NCI-H1105 (cell line): ENCODE measurements at places on chromosomes 11 and 22.

GRCh38 chr11:488992-489391 lies 18.1 kb downstream of the RNH1 start:
- no peak for DNase-seq

GRCh38 chr11:20474882-20475517 lies 87.5 kb downstream of the PRMT3 start:
- no peak for DNase-seq

DNA sequence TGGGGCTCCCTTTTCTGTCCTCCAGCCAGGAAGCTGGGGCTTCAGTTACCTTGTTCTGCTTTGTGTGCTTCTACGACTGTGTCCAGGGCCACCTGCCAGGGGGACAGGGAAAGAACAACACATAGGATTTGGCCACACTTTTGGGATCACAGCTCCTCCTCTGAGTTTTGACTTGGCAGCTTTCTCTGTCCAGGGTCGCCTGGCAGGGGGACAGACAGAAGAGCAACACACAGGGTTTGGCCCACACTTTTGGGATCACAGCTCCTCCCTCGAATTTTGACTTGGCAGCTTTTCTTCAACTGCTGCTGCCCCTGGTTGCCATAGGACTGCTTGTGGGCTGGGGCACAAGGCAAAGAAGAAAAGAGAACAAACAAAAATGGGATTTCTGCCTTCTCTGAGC lies 19.1 kb downstream of the INCENP start:
- DNase-seq, result no peak

DNA sequence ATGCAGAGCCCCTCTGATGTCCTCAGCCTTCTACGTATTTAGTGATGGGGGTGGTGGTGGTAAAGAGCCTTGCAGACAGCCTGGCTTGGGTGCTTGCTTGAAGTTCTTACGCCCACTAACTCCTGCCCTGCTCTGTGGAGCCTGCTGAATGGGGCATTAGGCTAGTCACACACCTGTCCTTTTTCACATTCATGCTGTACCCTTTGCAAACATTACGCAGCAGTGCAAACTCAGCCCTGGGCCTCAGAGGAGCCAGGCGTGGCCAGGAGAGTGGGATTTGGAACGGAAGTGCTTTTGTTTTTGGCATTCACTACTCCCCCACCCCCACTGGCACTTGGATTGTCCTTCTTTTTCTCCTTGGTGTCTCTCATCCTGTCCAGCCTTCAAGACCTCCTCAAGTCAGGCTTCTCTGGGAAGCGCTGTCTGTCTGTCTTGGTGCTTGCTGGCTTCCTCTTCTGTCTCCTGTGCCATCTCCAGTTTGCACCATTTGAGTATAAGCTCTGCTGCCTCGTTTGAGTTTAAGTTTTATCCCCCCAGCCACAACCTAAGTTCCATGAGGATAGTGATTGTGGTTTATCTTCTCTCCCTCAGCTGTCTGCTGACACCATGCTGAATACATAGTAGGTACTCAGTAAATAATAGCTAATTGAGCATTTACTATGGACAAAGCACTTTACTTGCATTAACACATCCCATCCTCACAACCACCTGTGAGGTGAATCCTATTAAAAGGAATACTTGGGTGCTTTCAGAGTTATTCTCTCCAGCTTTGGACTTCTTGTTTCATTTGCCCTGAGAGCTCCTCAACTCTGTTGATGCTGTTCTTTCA lies 26.7 kb downstream of the ZBTB16 start:
- no peak for DNase-seq

- DNase-seq, result no peak
Measured at GRCh38 chr22:45230026-45230721, 10.5 kb downstream of the KIAA0930 start.

GRCh38 chr11:65588199-65589054 lies 7.2 kb downstream of the KCNK7 start:
- DNase-seq, result no peak

- no peak for DNase-seq
Measured at GRCh38 chr22:30385942-30386341, 1.3 kb downstream of the RNF215 start.

DNA sequence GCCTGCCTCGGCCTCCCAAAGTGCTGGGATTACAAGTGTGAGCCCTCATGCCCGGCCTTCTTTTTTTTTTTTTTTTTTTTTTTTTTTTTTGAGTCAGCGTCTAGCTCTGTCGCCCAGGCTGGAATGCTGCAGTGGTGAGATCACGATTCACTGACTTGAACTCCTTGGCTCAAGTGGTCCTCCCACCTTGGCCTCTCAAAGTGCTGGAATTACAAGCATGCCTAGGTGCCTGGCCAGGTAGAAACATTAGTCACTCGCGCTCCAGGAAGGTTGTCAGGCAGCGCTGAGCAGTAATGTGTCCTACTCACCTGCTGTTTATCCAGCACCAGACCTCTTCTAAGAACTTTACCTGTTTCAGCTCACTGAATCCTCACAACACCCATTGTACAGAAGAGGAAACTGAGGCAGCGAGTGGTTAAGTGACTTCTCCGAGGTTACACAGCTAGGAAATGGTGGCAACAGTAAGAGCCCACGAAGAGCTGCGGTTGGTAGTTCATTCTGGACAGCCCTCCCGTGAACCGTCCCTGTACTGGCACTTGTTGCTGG lies 496 bp upstream of the CST6 start:
- no peak for DNase-seq

GRCh38 chr22:37632174-37633088 lies 7.0 kb upstream of the SH3BP1 start:
- DNase-seq, result no peak

DNA sequence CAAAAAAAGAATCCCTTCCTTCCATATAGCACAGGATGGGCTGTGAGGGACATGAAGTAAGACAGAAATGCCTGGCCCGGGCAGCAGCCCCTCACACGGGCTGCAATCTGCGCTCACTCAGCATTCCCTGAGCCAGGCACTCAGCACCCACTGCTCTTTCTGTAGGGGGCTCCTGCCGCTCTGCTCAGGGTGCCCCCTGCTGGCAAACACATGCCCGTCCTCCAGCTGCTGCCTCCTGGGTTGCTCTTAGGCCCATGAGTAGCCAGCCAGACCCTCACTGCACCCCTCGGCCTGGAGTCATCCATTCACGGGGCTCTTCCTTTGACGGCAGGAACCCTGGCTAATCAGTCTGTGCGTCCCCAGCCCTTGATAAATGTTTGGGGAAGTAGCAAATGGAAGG lies 6.9 kb downstream of the MCAT start:
- no peak for DNase-seq

- no peak for DNase-seq
Measured at GRCh38 chr11:120228794-120229384, 11.1 kb upstream of the POU2F3 start.

- DNase-seq, result no peak
Measured at GRCh38 chr22:19533857-19534256, 9.6 kb upstream of the CLDN5 start.

- DNase-seq, result no peak
Measured at GRCh38 chr11:14065141-14065540, 102.6 kb downstream of the SPON1 start.

GRCh38 chr11:84089072-84090057 lies 803.2 kb upstream of the CCDC90B start:
- peak; percentile 73 for DNase-seq

GRCh38 chr11:67311051-67311555 lies 7.8 kb downstream of the SSH3 start:
- no peak for DNase-seq

GRCh38 chr22:48031589-48031988 lies 1269.1 kb downstream of the TBC1D22A start:
- DNase-seq, result no peak

- DNase-seq, result no peak
Measured at GRCh38 chr11:44780940-44781631, 54.3 kb downstream of the TSPAN18 start.

- no peak for DNase-seq
Measured at GRCh38 chr11:109815500-109816150, 277.6 kb upstream of the ZC3H12C start.

DNA sequence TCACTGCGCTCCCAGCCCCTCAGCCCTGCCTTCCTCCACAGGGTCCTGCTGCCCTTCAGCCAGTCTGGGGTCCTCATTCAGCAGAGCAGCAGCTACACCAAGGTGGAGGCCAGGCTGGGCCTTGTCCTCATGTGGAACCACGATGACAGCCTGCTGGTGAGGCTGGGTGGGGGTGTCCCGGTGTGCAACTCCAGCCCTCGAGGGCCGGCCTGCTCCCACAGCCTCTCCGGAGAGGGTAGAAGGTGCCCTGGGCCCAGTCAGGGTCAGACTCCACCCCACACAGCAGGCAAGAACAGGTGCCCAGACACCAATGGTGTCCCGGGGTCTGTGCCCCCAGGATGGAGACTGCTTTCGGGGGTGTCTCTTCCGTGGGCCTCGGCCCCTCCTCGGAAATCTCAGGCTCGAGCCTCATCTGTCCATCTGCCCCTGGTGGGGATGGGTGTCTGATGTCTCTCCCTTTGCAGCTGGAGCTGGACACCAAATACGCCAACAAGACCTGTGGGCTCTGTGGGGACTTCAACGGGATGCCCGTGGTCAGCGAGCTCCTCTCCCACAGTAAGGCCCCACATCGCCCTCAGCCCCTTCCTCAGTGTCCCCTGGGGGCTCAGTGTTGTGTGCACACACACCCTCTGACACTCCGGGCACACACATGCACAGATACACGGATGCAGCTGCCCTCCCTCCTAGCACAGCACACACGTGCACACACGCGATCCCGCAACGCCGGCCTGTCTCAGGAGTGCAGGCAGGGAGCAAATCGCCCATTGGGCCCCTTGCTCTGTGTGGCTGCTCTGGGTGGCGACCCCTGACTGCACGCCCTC lies 4.9 kb downstream of the MUC5AC start:
- no peak for DNase-seq

DNA sequence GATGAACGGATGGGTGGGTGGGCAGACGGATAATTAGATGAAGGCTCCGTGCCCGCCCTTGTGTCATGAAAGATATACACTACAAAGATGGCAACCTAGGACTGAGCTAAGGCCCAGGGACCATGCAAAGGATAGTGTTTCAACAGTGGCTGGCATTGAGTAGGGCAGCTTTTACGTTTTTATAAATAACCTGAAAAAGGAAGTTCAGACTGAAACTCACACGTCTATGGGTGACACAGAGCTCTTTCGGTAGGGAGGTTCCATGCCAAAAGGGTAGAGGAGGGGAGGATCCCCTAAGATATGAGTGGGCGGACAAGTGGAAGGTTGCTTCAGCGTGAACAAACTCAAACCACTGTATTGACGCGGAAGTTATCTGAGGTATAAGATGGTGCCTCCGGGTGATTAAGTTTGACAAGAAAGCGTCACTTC lies 90.5 kb downstream of the UBASH3B start:
- no peak for DNase-seq

DNA sequence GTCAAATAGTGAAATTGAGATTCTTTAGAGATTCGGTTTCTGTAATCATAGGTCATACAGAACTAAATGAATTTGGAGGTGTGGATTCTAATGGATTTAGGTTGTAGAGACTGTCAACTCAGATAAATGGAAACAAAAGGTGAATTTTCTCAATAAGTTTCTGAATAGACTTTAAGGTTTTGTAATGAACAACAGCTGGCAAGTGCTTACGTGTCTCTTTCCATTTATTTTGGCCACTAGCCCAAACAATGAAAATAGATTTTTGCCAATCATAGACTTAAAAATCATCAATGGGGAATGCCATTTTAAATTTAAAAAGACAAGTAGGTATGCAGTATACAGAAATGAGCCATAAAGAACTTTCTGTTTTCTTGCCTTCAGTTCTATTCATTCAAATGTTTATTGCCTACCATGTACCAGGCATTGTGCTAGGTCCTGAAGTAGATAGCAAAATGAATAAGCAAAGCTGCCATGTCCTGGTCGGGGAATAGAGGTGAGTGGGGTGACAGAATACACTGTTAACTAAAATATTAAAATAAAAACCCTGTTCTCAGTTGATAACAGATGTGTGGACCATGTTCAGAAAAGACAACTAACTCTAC lies 16.9 kb upstream of the TMEM135 start:
- DNase-seq, result no peak

- DNase-seq, result no peak
Measured at GRCh38 chr11:22473586-22473985, 135.4 kb downstream of the SLC17A6 start.

- peak; percentile 76 for DNase-seq
Measured at GRCh38 chr22:48146426-48146825, 1384.0 kb downstream of the TBC1D22A start.
